ENCODE measurements at places on chromosomes 3 and 15.

- no peak for DNase-seq
Measured at GRCh38 chr3:140559546-140559945, 118.3 kb upstream of the TRIM42 start.

- DNase-seq = no peak
Measured at GRCh38 chr3:66989241-66989640, 8.9 kb upstream of the KBTBD8 start.

DNA sequence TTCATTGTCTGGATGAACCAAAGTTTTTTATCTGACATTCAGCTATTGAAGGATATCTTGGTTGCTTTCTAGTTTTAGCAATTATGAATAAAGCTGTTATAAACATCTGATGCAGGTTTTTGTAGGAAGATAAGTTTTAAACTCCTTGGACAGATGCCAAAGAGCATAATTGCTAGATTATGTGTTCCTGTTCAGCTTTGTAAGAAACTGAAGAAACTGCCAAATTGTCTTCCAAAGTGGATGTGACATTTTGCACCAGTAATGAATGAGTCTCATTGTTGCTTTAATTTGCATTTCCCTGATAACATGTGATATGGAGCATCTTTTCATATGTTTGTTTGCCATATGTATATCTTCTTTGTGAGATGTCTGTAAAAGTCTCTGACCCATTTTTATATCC, 239.9 kb upstream of the TTC14 start:
- no peak for DNase-seq

DNA sequence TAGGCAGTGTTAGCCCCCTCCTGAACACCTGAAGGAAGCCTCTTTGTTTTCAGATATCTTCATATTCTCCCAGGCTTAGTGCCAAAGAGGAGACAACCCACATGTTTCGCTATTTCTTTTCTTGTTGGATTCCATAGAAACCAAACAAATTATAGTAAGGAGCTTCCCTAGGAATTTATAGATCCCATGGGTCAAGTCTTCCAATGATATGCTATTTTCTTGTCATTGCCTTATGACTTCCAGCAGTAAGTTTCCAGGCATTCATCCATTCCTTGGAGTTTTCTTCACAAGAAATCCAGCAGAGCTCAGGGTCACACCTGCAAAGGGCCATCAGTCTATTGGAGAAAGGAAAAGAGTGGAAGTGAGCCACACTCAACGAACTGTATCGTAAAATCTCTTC, 9.9 kb upstream of the KCNMB2 start:
- no peak for DNase-seq

GRCh38 chr3:184716622-184717398, 4.9 kb upstream of the MAGEF1 start:
- peak; percentile 78 for DNase-seq

- no peak for DNase-seq
Measured at GRCh38 chr3:155352900-155353490, 59.5 kb upstream of the STRIT1 start.

- no peak for DNase-seq
Measured at GRCh38 chr3:29026286-29026685, 254.6 kb upstream of the RBMS3 start.

DNA sequence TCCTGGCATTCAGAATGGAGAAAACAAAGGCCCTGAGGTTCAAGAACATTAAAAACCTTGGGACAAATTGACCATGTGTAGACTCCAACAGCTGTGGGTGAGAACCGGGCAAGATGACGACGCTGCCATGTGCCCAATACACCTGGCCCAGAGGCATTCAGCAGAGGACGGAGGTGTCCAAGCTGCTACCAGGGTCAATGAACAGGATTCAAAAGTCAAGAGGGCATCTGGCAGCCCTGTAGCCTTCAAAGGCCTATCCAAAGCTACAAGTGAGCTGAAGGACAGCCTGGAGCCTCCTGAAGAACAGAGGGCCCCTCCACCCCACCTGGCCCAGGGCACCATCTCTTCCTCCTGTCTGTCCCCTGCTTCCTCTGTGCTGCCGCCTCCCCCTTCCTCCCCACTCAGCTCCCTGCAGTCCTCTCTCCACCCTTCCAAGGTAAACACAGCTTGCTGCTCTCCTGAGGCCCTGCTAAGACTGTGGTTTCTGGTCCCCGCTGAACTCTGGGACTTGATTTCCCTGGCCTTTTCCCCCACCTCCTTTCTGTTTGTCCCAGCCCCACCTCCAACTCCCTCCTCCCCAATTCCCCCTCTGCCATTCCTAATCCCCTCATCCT, 57.5 kb downstream of the HMCES start:
- DNase-seq = no peak

Data from right forelimb (tissue), 1 donor.